ENCODE measurements at places on chromosomes 6 and 20.

- peak; percentile 92 for DNase-seq
Observed at GRCh38 chr20:24651171-24651975, 181.9 kb downstream of the SYNDIG1 start.

DNA sequence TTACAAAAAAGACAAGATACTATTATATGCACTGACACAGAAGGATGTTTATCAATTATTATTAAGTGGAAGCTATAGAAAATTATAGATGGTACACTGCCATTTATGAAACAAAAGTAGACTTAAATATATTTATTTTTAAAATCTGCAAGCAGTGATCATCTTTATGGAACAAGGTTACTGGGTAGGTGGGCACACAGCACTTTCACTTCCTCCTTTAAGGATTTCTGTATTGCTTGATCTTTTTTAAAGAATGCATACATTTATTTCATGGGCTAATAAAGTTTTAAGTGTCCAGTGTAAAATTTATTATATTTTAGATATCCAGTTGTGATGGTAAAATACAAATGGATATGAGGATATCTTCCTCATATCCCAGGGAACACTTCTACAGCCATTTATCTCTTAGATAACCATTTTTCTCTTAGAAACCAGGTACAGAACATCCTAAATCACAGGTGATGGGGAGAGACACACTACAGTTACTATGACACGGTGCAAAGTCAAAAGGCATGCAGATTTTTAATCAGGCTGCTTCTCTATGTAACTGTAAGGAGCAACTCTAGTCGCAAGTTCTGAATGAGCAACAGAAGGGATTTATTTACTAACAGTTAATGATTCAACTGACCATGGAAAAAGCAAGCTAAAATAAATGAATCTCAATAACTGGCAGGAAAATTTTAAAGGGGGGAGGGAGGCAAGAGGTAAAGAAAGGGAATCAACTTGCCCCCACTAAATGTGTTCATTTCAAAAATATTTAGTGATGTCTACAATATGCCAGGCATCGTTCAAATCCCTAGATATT, 2.2 kb downstream of the FBXL4 start:
- no peak for DNase-seq

DNA sequence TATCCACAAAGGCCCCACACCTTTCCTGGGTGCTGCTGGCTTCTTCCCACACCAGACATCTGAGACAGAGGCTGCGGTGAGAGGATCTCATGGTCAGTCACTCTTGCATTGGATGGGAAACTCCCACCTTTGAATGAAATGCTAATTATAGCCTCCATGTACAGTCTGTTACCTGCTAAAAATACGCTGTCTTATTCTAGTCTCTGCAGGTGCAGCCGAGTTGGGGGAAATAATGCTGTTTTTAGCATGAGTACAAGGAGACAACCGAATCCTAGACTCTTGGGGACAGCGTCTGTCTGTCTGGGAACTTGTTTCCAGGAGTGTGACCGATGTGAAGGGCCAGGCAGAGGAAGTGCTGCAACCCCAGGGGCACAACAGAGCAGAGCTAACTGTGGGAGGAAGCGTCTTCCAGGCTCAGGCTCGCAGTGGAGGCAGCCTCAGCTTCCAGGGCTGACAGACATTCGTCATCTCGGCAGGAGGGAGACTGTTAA, 286.2 kb downstream of the PREX1 start:
- no peak for DNase-seq

- no peak for DNase-seq
Observed at GRCh38 chr6:76886900-76887299, 576.4 kb downstream of the HTR1B start.

DNA sequence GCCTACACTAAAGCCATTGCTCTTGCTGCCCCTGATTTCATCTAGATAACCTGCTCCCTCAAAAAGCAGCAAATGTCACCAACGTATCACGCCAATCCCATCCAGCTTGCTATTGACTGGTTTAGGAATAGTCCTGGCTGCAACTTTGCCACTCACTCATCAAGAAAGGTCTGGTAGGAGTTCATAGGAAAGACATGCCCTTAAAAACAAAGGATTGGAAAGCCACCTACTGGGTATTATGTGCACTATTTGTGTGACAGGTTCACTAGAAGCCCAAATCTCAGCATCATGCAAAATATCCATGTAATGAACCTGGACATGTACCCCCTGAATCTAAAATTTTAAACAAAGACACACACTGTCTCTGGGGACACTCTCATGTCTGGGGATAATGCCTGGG, 170.4 kb upstream of the COL21A1 start:
- no peak for DNase-seq

DNA sequence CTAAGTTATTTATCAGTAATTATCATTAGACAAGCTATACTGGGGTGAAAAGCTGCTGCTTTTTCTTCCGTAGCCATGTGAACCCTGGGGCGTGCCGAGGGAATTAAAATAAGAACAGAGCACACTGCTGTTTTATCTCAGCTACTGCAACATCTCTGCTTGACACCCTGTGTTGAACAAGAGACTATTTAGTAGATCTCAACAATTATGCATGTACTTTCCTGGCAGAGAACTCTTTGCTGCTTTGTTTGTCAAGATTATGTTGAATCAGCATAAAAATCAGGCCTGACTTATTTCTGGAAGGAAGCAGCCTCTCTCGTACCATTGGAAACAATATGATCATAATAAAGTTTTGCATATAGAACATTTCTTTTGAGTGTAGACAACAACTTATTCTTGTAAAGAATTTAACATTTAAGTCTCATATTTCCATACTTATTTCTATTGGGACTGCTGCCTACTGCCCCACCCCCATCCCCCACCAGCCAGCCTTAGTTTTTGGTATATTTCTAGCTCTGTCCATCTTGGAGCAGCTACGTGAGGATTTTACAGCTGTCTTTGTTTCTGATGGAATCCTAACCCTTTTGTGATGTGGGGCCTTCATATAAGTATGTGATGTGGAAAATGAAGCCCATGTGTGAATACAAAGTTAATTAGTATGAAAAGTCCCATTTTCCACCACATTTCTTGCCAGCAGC, 1011.4 kb downstream of the KIF16B start:
- no peak for DNase-seq

- no peak for DNase-seq
Observed at GRCh38 chr6:20364327-20364726, 37.4 kb upstream of the E2F3 start.

Measured in AG04449 (cell line).